Activated T-cell treated with anti-CD3 and anti-CD28 coated beads, Interleukin-2, amount 50 U/mL, for 1 hour (primary cell): ENCODE measurements at places on chromosomes 3 and 15.

GRCh38 chr15:29268706-29269484, 727 bp downstream of the NSMCE3 start:
- DNase-seq: no peak

- peak; percentile 40 for DNase-seq
These were observed 621 bp downstream of the RGMA start for GRCh38 chr15:93088200-93088980.

DNA sequence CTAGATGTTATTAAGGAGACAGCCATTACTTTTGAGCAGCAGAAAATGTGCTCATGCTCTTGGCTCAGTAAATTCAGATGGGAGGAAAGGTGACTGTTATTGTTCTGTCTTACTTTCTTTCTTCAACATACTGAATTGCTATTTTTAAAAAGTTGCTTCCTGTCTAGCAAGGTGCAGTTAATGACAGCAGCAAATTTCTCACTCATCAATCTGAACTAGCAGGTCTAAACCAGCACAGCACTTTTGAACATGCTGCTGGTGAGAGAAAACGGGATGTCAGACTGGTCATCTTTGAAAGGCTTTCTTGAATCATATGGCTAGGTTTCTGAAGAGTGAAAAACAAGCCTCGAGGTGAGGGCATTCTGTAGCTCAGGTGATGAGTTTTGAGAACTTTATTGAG, 384.7 kb downstream of the MFSD1 start:
- DNase-seq: no peak

DNA sequence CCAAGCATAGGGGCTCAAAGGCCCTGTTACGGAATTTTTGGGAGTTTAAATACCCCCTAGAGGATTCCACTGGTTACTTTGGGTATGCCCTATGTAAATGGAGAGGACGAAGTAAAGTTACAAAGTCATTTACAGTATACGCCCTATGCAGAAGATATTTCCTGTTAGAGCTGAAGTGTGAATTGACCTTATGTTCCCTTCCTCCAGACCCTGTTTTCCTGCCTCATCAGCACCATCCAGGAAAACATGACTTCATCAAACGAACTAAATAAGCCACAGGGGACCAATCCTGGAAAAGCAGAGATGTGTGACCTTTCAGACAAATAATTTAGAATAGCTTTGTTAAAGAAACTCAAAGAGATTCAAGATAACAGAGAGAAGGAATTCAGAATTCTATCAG, 177.4 kb downstream of the SQOR start:
- DNase-seq: no peak

DNA sequence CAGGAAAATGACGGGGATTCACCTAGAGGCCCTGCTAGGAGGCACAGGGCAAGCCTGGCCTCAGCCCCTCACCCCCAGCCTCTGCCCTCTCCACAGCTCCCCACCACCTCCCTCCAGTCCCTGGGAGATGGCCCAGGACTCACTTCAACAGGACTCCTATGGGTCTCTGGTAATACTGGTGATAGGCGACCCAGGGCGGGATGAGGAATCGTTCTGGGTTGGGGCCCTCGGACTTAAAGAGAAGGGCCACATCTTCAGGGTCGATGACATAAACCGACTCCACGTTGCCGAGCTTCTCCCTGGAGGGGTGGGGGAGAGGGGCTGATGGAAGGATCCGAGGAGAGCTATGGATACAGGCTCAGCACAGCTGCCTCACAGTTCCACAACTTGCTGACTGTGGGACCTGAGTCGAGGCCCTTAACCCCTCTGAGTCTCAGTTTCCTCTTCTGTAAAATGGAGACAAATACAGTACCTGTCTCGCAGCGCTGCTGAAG, 19.6 kb downstream of the CYP11A1 start:
- DNase-seq: no peak

- DNase-seq: no peak
These were observed 24.0 kb downstream of the ANXA2 start for GRCh38 chr15:60373745-60374144.

DNA sequence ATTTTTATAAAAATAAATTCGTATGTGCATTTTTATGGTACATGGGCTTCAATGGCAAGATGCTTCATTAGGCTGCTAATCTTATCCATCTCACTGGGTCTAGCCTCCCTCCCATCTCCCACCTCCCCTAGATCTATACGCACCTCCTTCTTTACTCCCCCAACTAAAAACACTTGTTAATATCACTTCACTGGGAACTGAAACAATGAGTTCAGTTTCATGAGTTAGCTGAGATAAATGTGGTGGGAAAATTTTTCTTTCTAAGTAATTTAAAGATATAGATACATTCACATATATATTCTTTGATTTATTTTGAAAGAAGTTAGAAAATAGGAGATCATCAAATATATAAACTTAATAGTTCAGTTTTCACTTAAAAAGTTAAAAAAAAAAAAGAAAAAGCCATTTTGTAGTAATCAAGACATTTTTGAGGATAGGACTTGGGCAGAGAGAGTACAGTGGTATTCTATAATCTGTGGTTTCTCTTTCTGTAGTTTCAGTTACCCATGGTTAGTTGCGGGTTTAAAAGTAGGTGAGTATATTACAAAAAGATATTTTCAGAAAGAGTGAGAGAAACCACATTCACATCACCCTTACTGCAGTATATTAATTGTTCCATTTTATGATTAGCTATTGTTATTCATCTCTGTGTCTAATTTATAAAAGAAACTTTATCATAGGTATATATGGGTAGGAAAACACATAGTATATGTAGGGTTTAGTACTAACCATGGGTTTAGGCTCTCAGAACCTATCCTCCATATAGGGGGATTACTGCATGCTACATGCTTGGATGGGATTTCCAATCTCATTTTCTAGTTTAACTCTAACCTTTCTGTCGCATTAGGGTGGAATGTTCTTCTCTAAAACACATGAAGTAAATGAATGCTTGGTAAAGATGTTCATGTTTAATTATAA, 316.0 kb upstream of the CBLB start:
- no peak for DNase-seq

GRCh38 chr15:100710222-100710621, 107.8 kb downstream of the ASB7 start:
- no peak for DNase-seq

- DNase-seq: no peak
These were observed 697.5 kb upstream of the CBLB start for GRCh38 chr3:106566277-106566676.

- DNase-seq: no peak
These were observed 107.0 kb downstream of the TCF12 start for GRCh38 chr15:57025264-57025926.
